ENCODE measurements at places on chromosomes 13 and 19. TPM values are rescaled to one million over a fixed set of nuclear protein-coding genes. Genes with fewer than 3 reads are reported as not detected.
A peak's percentile ranks its signal among the peaks of the same experiment; 100 is the strongest.

DNA sequence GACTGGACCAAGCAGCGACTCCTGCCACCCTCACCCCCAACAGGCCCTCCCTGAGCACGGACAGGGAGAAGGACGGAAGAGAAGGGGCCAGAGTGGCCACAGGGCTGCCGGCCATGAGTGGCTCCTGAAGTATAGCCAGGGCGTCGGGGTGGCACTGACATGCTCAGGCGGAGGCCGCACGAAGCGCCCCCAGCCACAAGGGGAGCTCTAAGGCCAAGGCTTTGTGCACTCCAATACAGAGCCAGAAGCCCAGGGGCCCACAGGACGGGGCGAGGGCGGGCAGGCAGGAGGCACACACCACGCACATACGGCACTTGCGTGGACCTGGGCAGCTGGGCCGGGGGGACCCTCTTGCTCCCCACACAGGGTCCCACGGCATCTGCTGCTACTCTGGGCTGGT is 52.0 kb downstream of the KLF2 start:
- peak; percentile 58 for DNase-seq

DNA sequence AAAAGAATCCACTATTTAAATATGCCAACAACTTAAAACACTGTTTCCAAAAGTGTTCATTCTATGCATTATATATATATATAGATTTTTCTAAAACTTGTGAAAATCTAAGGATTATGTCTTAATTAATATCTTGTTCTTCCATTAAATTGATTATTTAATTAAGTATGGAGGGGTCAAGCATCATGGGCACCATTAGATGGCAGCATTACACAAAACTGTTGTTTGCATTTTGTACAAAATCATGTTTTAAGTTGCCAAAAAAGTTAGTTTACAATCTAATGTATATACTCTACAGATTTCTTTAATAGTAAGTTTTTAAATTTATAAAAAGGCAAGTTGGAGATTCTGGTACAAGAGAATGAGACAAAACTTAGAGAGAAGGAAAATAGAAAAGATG is 213.2 kb upstream of the EDNRB start:
- DNase-seq, result no peak

- no peak for DNase-seq
Observed at GRCh38 chr13:76756451-76756850, 129.8 kb downstream of the KCTD12 start.

The ZSCAN4 gene
- total RNA-seq, result not detected

The FCER2 gene
- total RNA-seq, result 4.6 TPM

All from OCI-LY7 (cell line).